ENCODE measurements at places on chromosomes 11 and 22. TPM values are rescaled to one million over a fixed set of nuclear protein-coding genes. Genes with fewer than 3 reads are reported as not detected.

Gene TECTA
- polyA plus RNA-seq = 2.6 TPM

Gene PATE4
- polyA plus RNA-seq = not detected

Gene RCOR2
- 41.5 TPM for polyA plus RNA-seq

Gene TRIM48
- not detected for polyA plus RNA-seq

Gene NCF4
- not detected for polyA plus RNA-seq

Gene GLB1L2
- 4.0 TPM for polyA plus RNA-seq
